ENCODE measurements at places on chromosomes 7 and 10. TPM values are rescaled to one million over a fixed set of nuclear protein-coding genes. Genes with fewer than 3 reads are reported as not detected.

The SPDYE9 gene
- not detected for total RNA-seq

- H3K4me1 ChIP-seq = peaks cover 9% of the 10 kb centered on the region
- no peak overlapping the region for H3K4me3 ChIP-seq
- no peaks in the 10 kb centered on the region for H3K36me3 ChIP-seq
- peak; percentile 64 for DNase-seq
- H3K27me3 ChIP-seq = peaks cover 10% of the 10 kb centered on the region
- H3K27ac ChIP-seq = no peak overlapping the region
Measured at GRCh38 chr7:74449809-74450397, 3.8 kb upstream of the GTF2IRD1 start.

The ELAPOR2 gene
- 1.0 TPM for total RNA-seq

The AKR1E2 gene
- 3.9 TPM for total RNA-seq

DNA sequence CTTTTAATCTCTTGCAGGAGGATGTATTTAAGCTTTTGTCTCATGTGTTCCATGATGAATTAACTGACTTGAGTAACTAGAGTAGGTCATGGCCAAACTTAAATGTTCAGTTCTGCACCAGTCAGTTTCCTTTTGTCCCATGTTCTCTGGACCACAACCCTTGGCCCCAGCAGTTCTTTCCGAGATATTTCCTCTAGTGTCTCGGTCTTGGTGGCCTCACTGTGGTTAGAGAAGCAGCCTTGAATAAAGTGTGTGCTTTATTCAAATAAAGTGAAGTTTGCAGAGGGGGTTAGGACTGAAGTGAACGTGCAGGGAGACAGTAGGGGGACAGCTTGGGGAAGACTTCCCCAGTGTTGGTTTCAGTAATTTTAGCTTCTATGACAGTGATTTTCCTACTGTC is 9.3 kb downstream of the ZNF212 start:
- DNase-seq = no peak
- no peak overlapping the region for H3K27ac ChIP-seq
- no peaks in the 10 kb centered on the region for H3K27me3 ChIP-seq
- no peak overlapping the region for H3K4me3 ChIP-seq
- H3K4me1 ChIP-seq = peaks cover 24% of the 10 kb centered on the region
- no peaks in the 10 kb centered on the region for H3K36me3 ChIP-seq

DNA sequence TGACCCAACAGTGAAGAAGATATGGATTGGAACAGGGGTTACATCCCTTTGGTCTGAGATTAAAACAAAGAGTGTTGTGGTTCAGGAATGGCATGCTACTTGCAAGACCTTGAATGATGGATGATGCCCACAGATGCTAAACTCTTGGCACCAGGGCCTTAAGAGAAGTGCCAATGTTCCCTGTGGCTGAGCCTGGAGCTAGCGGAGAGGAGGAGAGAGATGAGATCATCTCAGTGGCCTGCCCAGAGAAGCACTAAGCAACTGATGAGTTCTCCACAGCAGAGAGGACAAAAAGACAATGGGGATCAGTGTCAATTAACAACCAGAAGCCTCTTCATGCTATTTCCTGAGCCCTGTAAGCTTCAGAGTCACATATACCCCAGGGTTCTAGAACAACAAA is 97.8 kb downstream of the ELAPOR2 start:
- no peak overlapping the region for H3K27ac ChIP-seq
- DNase-seq = no peak
- no peaks in the 10 kb centered on the region for H3K4me1 ChIP-seq
- H3K4me3 ChIP-seq = no peak overlapping the region
- no peaks in the 10 kb centered on the region for H3K36me3 ChIP-seq
- peaks cover 27% of the 10 kb centered on the region for H3K27me3 ChIP-seq

DNA sequence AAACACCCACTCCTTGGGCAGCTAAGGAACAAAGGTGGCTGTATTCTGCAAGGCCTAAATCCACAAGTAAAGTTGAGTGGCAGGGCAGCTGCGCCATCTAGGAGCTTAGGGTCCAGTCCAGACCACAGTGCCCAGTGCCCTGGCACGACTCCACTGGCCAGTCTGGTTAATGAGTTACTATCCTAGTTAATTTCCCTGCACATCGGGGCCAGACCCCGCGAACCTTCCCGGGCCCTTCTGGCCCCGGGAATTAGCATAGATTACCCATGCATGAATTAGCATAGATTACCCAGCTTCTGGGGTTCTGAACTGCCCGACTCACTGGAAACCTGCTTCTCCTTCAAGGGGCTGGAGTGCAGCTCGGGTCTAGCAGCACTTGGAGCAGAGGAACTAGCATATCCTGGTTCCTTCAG is 3.2 kb upstream of the EMX2 start:
- no peak for DNase-seq
- no peaks in the 10 kb centered on the region for H3K4me1 ChIP-seq
- H3K27ac ChIP-seq = no peak overlapping the region
- peaks cover 26% of the 10 kb centered on the region for H3K27me3 ChIP-seq
- H3K36me3 ChIP-seq = no peaks in the 10 kb centered on the region
- no peak overlapping the region for H3K4me3 ChIP-seq

GRCh38 chr7:67644151-67644550 is 647.5 kb downstream of the TYW1 start:
- no peaks in the 10 kb centered on the region for H3K36me3 ChIP-seq
- H3K27me3 ChIP-seq = no peaks in the 10 kb centered on the region
- no peak overlapping the region for H3K4me3 ChIP-seq
- DNase-seq = no peak
- no peak overlapping the region for H3K27ac ChIP-seq
- no peaks in the 10 kb centered on the region for H3K4me1 ChIP-seq

DNA sequence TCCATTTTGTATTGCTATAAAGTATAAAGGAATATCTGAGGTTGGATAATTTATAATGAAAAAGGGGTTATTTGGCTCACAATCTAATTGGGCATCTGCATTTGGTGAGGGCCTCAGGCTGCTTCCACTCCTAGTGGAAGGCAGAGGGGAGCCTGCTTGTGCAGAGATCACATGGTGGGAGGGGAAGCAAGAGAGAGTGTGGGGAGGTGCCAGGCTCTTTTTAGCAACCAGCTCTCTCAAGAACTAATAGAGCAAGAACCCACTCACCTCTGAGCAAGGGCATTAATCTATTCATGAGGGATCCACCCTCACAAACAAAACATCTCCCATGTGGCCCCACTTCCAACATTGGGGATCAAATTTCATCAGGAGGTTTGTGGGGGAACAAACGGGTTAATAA is 64.6 kb downstream of the OGDH start:
- peaks cover 9% of the 10 kb centered on the region for H3K36me3 ChIP-seq
- H3K27ac ChIP-seq = no peak overlapping the region
- H3K4me1 ChIP-seq = no peaks in the 10 kb centered on the region

The NKX6-2 gene
- not detected for total RNA-seq

The SLC18A3 gene
- total RNA-seq = not detected

- H3K4me1 ChIP-seq = peaks cover 3% of the 10 kb centered on the region
- H3K36me3 ChIP-seq = peaks cover 16% of the 10 kb centered on the region
- no peak overlapping the region for H3K27ac ChIP-seq
- no peak overlapping the region for H3K4me3 ChIP-seq
- H3K27me3 ChIP-seq = no peaks in the 10 kb centered on the region
Measured at GRCh38 chr7:30566596-30566995, 28.1 kb upstream of the GARS1 start.

DNA sequence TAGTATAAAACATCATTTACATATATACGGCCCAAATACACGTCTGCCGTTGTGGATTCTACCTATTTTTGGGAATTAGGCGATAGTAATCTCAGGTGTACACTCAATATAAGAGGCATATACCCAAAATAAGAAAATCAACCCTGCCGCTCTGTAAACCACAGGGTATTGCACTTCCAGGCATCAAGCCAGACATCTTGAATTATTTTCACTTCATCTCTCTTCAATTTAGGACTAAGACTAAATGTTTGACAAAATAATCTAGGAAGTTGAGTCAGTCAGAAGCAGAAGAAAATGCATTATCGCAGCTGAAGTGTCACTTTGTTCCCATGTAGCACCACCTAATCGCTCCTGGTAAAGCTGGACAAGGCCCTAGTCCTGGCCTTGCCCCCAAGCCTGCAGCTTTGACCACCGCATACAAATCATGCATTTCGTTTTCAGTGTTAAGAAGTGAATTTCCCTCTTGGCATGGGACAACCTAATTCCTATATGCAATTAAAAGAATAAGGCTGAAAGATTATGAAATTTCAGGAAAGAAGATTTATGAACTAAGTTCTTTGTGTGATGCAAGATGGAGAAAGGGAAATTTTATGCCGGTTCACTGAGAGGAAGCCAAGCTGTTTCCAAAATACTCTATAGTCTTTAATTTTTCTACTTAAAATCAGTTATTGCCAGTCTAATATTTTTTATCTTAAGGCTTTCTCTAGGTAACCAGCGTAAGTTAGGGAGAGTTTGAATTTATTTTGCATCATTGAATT is 26.0 kb downstream of the CABCOCO1 start:
- no peaks in the 10 kb centered on the region for H3K4me1 ChIP-seq
- H3K27ac ChIP-seq = no peak overlapping the region
- H3K27me3 ChIP-seq = peaks cover 2% of the 10 kb centered on the region
- DNase-seq = no peak
- H3K4me3 ChIP-seq = no peak overlapping the region

The CFAP69 gene
- 0.33 TPM for total RNA-seq

DNA sequence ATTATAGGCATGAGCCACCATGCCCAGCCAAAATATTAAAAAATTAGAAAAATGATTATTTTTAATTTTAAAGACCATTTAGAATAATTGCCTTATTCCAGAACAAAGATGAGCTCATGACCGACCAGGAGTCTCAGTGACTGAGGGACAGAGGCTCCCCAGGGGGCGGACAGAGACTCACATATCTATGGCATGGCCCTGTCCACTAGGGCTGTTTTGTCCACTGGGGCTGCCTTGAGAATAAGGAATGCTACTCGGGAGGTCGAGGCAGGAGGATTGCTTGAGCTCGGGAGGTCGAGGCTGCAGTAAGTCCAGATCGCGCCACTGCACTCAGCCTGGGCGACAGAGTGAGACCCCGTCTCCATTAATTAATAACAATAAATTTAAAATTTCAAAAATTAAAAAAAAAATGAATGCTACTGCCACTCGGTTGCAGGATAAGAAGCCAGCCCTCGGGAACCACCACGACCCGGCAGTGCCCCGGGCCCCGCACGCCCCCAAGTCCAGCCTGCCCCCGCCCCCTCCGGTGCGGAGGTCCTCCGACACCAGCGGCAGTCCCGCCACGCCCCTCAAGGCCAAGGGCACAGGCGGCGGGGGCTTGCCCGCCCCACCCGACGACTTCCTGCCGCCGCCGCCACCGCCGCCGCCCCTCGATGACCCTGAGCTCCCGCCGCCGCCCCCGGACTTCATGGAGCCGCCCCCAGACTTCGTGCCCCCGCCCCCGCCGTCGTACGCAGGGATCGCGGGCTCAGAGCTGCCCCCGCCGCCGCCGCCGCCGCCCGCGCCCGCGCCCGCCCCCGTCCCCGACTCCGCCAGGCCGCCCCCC is 128.6 kb downstream of the APBB1IP start:
- peaks cover 21% of the 10 kb centered on the region for H3K36me3 ChIP-seq
- no peak overlapping the region for H3K27ac ChIP-seq
- no peaks in the 10 kb centered on the region for H3K27me3 ChIP-seq
- H3K4me1 ChIP-seq = no peaks in the 10 kb centered on the region
- no peak overlapping the region for H3K4me3 ChIP-seq
- no peak for DNase-seq

- peak; percentile 44 for DNase-seq
- H3K4me3 ChIP-seq = no peak overlapping the region
- no peaks in the 10 kb centered on the region for H3K36me3 ChIP-seq
- peaks cover 6% of the 10 kb centered on the region for H3K4me1 ChIP-seq
- no peaks in the 10 kb centered on the region for H3K27me3 ChIP-seq
Measured at GRCh38 chr7:44087911-44088838, 5.8 kb upstream of the POLM start.

GRCh38 chr10:62527019-62527827 is 153.1 kb downstream of the ZNF365 start:
- H3K36me3 ChIP-seq = peaks cover 14% of the 10 kb centered on the region
- H3K4me1 ChIP-seq = peaks cover 27% of the 10 kb centered on the region
- no peak for DNase-seq
- H3K27me3 ChIP-seq = no peaks in the 10 kb centered on the region
- no peak overlapping the region for H3K4me3 ChIP-seq

GRCh38 chr7:42338916-42339540 is 102.0 kb upstream of the GLI3 start:
- no peaks in the 10 kb centered on the region for H3K36me3 ChIP-seq
- no peak overlapping the region for H3K4me3 ChIP-seq
- H3K27ac ChIP-seq = no peak overlapping the region

The NKX2-3 gene
- total RNA-seq = not detected

DNA sequence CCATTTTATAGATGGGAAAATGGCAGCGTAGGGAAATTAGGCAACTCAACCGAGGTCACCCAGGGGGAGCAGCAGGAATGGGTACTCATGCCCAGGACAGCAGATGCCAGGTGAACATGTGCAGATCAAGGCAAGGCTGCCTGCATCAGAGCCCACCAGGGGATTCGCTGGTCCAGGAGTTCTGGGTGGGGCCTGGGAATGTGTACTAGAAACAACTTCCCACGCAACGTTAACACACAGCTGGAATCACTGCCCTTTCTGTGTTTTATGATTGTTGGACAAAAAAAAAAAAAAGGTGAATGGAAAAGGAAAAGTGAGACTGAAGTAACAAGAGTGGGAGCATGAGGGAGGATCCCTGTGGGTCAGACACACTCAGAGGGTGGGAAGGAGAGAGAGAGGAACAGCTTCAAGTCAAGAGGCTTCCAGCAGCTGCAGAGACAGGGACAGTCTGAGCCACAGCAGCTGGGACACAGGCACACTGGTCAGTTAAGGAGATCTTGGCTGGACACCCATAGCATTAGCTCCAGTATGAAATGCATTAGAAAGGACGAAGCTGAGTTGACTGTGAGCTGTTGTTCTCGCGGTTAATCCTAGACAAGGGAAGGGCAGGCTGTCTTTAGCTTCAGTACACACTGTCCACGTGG is 187.9 kb upstream of the INHBA start:
- H3K27me3 ChIP-seq = peaks cover under 1% of the 10 kb centered on the region
- no peak for DNase-seq
- H3K4me3 ChIP-seq = no peak overlapping the region

All from natural killer cell treated with Interleukin-12 subunit alpha and Interleukin-12 subunit beta and Interleukin-15 and Interleukin-18, amount 100 ng/mL, for 72 hours (primary cell).